ENCODE measurements at places on chromosomes 3 and 15.

DNA sequence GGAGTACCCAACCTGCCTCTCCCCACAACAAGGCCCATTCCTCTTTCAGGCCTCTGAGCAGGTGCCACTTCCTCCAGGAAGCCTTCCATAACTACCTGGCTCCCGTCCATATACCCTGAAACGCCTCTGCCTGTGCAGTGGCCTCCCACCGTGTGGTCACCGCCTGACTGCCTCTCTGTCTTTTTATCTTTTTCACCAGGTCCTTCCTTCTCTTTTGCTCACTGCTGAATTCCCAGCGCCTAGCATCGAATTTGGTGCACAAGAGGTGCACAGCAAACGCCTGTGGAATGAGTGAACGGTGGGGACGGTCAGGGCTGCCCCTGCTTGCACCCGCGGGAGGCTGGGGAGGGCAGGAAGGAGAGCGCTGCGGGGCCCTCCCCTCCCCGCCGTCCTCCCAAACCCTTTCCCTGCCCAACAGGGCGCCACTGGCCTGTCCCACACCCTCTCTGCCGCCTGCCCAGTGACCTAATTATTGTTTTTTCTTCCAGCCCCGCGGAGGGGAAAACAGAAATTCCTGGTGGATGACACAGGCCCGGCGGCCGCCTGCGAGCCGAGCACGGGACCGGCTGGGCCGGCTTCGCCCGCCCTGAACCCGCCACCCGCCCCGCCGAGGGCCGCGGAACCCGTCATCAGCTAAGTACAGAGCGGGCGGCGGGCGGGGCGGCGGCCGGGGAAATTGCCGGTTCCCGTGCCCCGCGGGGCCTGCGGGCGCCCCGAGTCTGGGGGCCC, 140.1 kb downstream of the SMAD6 start:
- peak; percentile 29 for DNase-seq

DNA sequence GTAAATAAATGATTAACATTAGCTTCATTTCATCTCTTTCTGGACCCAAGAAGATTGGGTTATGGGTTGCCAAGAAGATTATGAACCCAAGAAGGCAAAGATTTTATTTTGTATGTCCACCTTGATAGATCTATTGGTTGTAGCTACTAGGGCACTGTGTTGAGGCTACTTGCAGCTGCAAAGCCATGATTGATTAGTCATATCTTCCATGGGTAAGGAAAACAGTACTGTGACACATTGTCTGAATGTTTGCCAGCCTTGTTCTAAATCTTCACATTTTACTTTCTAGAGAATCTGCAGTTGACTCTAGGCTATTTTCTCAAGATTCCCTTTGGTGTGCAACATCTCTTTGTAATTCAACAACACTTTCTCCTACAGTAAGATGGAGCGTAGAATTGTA, 229.2 kb upstream of the KCNH8 start:
- no peak for DNase-seq

DNA sequence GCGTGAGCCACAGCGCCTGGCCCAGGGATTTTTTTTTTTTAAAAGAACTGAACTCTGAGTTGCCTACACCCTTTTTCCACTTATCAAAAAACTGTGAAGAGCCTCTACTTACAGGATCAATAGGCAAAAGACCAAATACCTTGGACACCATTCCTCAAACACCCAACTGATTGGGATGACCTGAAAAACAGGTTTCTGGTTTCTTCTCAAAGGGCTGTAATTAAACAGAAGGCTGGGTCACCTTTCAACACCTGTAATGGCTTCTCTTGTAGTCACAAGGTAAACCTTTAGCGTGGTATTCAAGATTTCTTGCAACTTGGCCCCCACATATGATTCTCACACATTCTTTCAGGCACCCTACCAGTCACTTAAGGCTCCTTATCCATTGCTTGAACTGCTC, 38.4 kb upstream of the PLXND1 start:
- DNase-seq, result no peak

DNA sequence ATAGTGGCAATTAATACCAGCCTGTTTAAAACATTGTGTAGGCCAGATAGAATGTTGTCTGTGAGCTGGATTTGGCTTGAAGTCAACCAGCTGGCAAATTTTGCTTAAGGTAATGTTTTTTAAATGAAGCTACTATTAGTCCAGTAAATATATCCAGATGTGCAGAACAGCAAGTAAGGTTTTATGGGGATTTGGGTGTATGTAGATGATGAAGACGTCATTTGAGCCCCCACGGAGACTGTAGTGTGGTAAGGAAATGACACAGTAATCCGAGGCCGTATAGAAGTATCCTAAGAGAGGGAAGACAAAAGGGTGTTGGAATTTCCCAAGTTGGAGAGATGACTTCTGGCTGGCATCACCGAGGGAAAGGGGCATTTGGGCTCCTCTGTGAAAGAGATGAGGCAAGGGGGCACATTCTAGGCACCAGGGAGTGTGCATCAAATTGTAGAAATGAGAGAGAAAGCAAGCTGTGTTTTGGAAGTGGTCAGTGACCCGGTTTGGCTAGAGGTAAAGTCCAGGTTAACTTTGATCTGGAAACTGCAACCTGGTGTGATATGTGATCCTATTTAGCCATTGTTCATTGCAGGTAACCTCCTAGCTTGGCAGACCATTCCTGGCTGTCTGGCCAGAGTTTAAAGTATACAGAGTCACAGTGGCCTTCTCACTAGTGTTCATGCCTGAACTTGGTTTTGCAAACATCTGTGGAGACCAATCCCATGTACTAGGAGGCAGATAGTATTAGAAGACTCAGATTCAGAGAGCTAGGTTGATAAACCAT, 104.2 kb downstream of the ITPR1 start:
- no peak for DNase-seq

DNA sequence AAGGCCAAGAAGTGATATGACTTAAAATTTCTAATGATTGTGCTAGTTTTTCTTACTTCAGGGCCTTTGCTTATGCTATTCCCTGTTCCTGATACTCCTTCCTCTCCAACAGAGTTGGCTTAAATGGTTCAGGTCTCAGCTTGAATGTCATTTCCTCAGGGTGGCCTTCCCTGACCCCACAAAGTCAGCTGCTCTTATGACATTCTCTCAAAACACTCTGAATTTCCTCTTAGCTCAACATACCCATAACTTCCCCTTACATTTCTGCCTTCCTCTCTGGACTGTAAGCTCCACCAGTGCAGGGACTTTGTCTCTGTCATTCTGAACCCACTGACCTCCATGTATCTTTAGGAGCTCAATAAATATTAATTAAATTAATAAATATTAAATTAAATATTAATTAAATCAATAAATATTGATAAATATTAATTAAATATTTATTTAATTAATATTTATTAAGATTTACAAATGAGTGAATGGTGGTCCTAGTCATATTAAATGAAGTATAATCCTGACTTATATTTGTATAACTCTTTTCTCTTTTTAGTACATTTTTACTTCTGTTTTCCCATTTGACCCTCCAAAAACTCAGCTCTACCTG, 17.9 kb upstream of the TMCC1 start:
- DNase-seq, result no peak

- DNase-seq, result no peak
These were observed 62.4 kb upstream of the ADPGK start for GRCh38 chr15:72845981-72846383.

- no peak for DNase-seq
These were observed 368.4 kb upstream of the IL12A start for GRCh38 chr3:159620281-159620680.

DNA sequence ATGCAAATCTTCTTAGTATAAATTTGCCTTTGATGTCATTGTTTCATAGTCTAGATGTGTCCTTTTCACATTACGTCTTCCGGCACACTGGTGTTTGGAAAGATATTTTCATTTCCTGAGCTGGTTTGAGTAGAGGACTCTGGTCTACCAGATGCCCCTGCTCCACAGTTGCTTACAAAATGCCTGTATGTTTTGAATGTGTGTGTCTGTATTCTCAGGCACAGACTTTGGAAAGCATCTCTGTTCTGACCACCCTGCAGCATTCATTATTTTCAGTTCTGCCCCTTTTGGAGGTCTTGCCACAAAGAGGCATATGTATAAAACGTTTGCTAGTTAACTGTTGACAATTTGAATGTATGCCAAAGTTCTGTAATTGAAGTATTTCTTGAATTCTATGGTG, 236.0 kb upstream of the GOLIM4 start:
- DNase-seq, result no peak

DNA sequence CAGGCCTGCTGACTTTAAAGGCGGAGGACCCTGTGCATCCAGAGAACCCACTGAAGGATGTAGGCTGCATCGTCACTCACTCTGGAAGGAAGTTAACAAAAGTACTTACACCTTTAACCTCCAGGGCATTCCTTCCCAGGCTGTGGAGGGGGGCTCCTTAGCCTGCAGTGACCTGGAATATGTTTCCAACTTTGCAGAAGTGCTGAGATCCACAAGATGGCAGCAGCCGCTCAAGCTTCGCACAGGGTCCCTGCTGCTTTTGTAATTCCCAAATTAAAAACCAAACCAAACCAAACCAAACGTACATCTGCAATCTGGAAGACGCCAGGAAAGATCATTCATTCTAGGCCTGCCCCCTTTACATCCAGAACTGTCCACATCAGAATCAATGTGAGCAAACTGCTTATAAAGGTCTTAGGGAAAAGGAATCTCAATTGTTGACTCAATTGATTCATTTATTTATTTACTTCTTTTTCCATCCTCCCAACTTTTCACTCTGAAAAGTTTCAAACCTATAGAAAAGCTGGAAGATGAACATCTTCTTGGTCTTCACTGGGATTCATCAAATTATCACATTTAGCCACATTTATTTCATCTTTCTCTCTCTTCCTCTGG, 70.5 kb upstream of the KLHL25 start:
- DNase-seq, result no peak

GRCh38 chr3:43919029-43919428, 228.3 kb downstream of the ABHD5 start:
- DNase-seq, result no peak

DNA sequence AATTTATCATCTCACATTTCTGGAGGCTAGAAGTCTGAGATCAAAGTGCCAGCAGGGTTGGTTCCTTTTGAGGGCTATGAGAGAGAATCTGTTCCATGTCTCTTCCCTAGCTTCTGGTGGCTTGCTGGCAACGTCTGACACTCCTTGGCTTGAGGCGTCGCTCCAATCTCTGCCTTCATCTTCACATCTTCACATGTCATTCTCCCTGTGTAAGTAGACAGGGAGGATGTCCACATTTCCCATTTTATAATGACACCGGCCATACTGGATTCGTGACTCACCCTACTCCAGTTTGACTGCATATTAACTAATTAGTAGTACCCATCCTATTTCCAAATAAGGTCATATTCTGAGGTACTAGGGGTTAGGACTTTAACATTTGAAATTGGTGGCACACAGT, 17.5 kb upstream of the ARHGAP31 start:
- no peak for DNase-seq

GRCh38 chr3:122938783-122939425, 88.7 kb downstream of the SEMA5B start:
- no peak for DNase-seq

DNA sequence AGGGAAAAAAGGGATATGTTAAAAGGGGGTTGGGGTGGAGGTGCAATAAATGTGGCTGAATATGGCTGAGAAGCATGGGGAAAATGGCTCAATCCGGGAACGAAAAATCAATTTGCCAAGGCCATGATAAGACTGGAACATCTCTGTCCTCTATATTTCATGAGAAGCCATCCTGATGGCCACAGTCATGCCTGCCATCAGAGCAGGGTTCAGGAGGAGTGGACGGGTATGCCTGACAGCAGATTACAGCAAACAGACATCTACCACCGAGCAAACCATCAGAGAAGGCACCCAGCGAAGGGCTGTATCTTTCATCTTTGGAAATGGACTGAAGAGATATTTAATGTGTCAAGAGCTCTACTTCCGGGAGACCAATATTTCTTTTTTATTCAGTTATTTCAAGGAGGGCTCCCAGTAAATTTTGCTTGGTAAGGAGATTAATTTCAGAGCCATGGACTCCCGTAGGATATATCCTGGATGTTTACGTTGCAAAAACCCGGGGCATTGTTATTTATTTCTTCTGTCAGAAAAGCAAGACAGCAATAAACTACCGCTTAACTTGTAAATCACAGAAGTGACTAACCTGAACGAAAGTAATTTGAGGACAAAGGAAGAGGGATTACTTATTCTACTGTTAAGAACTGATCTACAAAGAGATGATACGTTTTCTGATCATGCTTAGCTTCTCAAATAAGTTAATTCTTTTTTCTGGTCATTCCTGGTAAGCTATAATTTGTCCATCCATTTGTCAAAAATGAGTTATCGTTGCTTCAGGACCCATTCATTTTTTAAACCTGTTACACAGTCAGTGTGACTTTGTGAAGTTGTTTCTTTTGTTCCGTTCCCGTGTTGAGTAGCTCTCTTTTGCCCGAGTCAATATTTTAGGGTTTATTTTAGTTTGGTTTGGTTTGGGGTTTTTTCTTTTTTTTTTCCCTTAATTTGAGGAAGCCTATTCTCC, 80.6 kb upstream of the CHD2 start:
- DNase-seq, result no peak

DNA sequence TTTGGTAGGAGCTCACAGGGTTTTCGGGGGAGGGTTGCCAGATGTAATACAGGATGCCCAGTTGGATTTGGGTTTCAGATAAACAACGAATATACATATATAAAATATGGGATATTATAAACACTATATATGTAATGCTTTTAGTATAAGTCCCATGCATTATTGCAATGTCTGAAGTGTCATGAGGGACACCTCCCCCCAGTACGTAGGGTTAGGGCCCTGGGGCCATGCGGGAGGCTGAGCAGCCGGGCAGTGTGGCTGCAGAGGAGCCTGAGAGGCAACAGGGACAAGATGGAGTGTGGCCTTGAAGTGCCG, 148.9 kb downstream of the SMAD6 start:
- no peak for DNase-seq
